A549 treated with GW870086 at 1 μM for 4 hours (cell line): ENCODE measurements at places on chromosomes 16 and 17. TPM values are rescaled to one million over a fixed set of nuclear protein-coding genes. Genes with fewer than 3 reads are reported as not detected.

The SPATA22 gene
- not detected in 5 replicates for total RNA-seq

The SOX15 gene
- total RNA-seq, result 0.13 to 0.30 TPM (median 0.14 TPM) in 5 replicates

The NPIPA1 gene
- 34.7 to 48.0 TPM (median 47.0 TPM) in 5 replicates for total RNA-seq

The NACA2 gene
- total RNA-seq, result not detected in 5 replicates

The PLLP gene
- total RNA-seq, result 1.4 to 3.0 TPM (median 1.5 TPM) in 5 replicates
